ENCODE measurements at places on chromosomes 11 and 22. TPM values are rescaled to one million over a fixed set of nuclear protein-coding genes. Genes with fewer than 3 reads are reported as not detected.

NDUFS8 gene
- total RNA-seq: 271 TPM

PANX3 gene
- not detected for total RNA-seq

GRM5 gene
- not detected for total RNA-seq

TRIM66 gene
- 5.4 TPM for total RNA-seq

OLFML1 gene
- total RNA-seq: 10.8 TPM

DNA sequence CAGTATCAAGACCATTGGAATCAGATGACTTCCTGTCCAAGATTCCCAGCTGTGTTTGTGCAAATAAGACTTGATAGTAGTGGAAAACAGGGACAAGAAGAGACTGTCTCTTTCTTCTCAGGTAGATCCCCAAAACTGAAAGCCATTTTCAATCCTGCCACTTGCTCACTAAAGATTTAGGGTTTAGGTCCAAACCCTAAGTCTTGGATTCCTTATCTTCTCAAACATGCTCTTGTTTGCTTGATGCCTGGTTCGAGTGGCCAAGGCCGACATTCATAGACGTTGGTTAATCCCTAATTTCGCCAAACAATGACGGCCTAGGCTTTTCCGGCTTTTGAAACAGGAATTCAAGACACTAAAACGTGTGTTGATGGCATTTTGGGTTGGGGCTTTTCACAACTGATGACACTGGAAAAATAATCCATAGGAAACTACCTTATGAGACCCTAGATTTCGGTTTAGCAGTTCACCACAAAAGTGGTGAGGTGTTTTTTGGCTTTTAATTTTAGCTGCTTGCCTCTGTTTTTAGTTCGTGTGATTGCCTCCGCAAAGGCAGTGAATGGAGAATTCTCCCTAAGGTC lies 1.0 kb upstream of the GTPBP1 start:
- peak overlapping the region; percentile 36 for H3K4me3 ChIP-seq
- peak overlapping the region; percentile 86 for H3K27ac ChIP-seq
- no peaks in the 10 kb centered on the region for H3K36me3 ChIP-seq
- no peaks in the 10 kb centered on the region for H3K27me3 ChIP-seq

- peaks cover 25% of the 10 kb centered on the region for H3K4me1 ChIP-seq
- no peak overlapping the region for H3K27ac ChIP-seq
- DNase-seq: no peak
- no peak overlapping the region for H3K4me3 ChIP-seq
Observed at GRCh38 chr22:35568751-35569739, 28.4 kb downstream of the RASD2 start.

DNA sequence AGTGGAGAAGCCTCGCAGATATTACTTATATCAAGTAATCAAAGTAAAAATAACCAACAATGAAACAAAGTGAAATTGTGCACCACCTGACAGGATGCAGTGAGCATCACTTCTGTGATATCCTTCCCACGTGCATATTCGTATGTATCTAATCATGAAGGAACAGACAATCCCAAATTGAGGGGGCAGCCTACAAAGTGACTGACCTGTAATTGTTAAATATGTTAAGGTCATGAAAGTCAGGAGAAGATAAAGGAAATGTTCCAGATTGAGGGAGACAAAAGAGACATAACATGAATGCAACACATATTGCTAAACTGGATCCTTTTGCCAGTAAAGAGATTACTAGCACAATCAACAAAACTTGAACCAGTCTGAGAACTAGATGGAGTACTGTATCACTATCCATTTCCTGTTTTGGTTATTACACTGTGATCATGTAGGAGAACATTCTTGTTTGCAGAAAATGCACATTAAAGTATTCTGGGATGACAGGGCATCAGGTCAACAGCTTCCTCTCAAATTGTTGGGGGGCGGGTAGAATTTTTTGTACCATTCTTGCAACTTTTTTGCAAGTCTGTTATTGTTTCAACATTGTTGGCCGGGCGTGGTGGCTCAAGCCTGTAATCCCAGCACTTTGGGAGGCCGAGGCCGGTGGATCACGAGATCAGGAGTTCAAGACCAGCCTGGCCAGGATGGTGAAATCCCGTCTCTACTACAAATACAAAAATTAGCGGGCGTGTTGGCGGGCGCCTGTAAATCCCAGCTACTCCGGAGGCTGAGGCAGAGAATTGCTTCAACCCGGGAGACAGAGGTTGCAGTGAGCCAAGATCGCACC lies 2.0 kb downstream of the SBF2 start:
- peak overlapping the region; percentile 94 for H3K27ac ChIP-seq
- DNase-seq: no peak
- H3K36me3 ChIP-seq: peaks cover 8% of the 10 kb centered on the region
- H3K4me1 ChIP-seq: peaks cover 59% of the 10 kb centered on the region
- H3K27me3 ChIP-seq: no peaks in the 10 kb centered on the region

DNA sequence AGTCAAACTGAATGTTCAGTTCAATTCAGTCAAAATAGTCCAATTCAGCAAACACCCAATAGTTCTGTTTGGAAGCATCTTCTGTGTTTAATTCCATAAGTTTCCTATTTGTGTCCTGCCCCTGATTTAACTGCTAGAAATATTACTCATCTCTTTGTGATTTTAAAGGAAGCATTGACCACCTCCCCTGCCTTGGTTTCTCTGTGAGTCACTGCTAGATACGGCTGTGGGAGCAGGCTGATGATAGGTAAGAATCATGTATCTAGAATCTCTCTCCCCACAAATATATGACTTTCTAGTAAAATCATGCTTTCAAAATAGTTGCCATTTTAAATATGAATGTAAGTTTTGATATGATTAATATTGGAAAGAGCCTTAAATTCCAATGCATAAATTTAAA lies 888.5 kb downstream of the NTM start:
- no peak overlapping the region for H3K4me3 ChIP-seq
- no peak for DNase-seq
- H3K36me3 ChIP-seq: no peaks in the 10 kb centered on the region
- no peak overlapping the region for H3K27ac ChIP-seq

GRCh38 chr11:14374922-14375830 lies 16.2 kb upstream of the RRAS2 start:
- no peaks in the 10 kb centered on the region for H3K27me3 ChIP-seq
- H3K36me3 ChIP-seq: no peaks in the 10 kb centered on the region
- H3K4me3 ChIP-seq: no peak overlapping the region
- peak overlapping the region; percentile 49 for H3K27ac ChIP-seq

GRCh38 chr22:36350751-36351594 lies 36.8 kb downstream of the MYH9 start:
- H3K27me3 ChIP-seq: no peaks in the 10 kb centered on the region
- peaks cover 97% of the 10 kb centered on the region for H3K4me1 ChIP-seq
- peak overlapping the region; percentile 33 for H3K4me3 ChIP-seq
- H3K27ac ChIP-seq: peak overlapping the region; percentile 95

GRCh38 chr11:116431842-116432241 lies 340.9 kb downstream of the BUD13 start:
- H3K27me3 ChIP-seq: no peaks in the 10 kb centered on the region
- H3K36me3 ChIP-seq: no peaks in the 10 kb centered on the region
- peaks cover 16% of the 10 kb centered on the region for H3K4me1 ChIP-seq
- DNase-seq: no peak

DNA sequence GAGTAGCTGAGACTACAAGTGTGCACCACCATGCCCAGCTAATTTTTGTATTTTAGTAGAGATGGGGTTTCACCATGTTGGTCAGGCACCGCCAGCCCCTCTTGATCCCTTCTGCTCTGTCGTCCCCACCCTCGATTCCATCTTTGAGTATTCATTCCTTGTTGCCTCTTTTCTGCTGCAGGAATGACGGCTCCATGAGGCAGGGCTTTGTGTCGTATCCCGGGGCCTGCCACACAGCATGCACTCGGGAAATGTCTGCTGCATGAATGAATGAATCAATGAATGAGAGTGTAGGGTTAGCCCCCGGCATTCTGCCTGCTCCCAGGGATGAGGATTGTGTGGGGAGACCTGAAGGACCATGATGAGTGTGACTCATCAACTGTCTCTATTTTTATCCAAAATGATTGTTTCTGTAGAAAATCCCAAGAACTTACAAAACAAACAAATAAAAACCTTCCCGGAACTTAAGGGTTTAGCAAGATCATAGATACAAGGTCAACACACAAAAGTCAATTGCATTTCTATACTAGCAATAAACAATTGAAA lies 54.6 kb upstream of the SLC22A12 start:
- peaks cover 19% of the 10 kb centered on the region for H3K27me3 ChIP-seq
- no peak overlapping the region for H3K27ac ChIP-seq
- H3K4me3 ChIP-seq: no peak overlapping the region
- H3K36me3 ChIP-seq: no peaks in the 10 kb centered on the region
- DNase-seq: no peak
- H3K4me1 ChIP-seq: no peaks in the 10 kb centered on the region

DNA sequence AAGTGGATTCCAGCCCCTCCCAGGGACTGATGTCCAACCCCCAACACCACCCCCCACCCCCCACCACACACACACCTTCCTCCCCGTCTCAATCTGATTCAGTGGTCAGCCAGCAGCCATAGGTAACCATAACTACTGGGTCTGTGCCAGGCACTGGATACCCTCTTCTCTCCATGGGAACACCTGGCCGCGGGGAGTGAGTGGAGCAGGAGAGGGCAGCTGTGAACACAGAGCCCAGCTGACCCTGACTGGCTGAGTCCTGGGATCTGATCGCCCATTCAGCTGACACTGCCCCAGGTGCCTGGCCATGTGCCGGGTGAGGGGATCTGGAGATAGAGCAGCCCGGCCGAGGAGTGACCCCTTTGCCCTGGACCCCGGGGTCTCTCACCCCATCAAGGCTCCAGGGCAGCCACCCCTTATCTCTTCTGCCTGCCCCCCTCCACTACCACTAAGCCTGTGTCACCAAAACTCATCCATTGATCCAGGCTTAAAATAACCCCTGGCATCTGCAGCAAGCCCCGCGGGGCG lies 2.6 kb upstream of the SHISA8 start:
- H3K27ac ChIP-seq: no peak overlapping the region
- H3K36me3 ChIP-seq: no peaks in the 10 kb centered on the region
- no peak overlapping the region for H3K4me3 ChIP-seq
- H3K4me1 ChIP-seq: peaks cover 38% of the 10 kb centered on the region
- no peak for DNase-seq

GRCh38 chr22:40107851-40108378 lies 69.8 kb upstream of the TNRC6B start:
- H3K27me3 ChIP-seq: no peaks in the 10 kb centered on the region
- no peak for DNase-seq
- peaks cover 42% of the 10 kb centered on the region for H3K4me1 ChIP-seq
- no peaks in the 10 kb centered on the region for H3K36me3 ChIP-seq

- H3K27ac ChIP-seq: no peak overlapping the region
- peaks cover 84% of the 10 kb centered on the region for H3K36me3 ChIP-seq
- peaks cover 10% of the 10 kb centered on the region for H3K4me1 ChIP-seq
Observed at GRCh38 chr22:17145021-17145680, 13.9 kb downstream of the HDHD5 start.

DNA sequence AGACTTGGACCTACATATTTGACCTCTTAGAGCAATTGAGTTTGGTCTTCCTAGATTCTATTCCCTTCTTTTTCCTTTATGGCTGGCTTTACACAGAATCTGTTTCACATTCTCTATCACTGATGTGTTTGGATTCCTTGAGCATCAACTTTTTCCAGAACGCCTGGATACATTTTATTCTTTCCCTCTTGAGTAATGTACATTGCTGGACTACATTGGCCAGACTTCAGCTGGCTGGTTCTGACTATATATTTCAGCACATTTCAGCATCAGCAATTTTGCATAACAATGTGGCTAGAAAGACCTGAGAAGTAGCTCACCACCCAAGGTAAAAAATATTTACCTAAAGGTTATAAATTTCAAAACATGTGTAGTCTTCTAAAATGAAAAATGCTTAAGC lies 2198.2 kb upstream of the RAG2 start:
- H3K36me3 ChIP-seq: no peaks in the 10 kb centered on the region
- H3K4me1 ChIP-seq: no peaks in the 10 kb centered on the region
- no peak overlapping the region for H3K4me3 ChIP-seq
- H3K27me3 ChIP-seq: no peaks in the 10 kb centered on the region
- no peak for DNase-seq

DNA sequence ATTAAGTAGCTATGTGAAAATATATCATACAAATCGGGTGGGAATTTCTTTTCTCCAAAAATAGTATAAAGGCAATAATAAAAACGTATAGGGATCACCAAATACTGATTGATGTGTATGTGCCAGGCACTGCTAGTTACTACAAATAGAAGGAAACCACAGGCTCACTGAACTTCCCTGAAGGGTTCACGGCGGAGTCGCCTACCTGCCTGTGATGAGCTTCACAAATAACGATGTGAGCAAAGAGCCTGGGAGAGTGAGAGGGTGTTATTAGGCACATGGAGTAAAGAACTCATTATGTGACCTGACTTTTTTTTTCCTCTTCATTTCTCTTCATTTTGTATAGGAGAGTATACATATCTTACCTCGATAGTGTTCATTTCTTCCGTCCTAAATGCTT lies 36.0 kb upstream of the L3MBTL2 start:
- no peaks in the 10 kb centered on the region for H3K27me3 ChIP-seq
- no peak overlapping the region for H3K4me3 ChIP-seq
- peaks cover 90% of the 10 kb centered on the region for H3K36me3 ChIP-seq

- no peaks in the 10 kb centered on the region for H3K36me3 ChIP-seq
- no peak for DNase-seq
- no peaks in the 10 kb centered on the region for H3K4me1 ChIP-seq
Observed at GRCh38 chr11:13091373-13091772, 82.3 kb downstream of the RASSF10 start.

GRCh38 chr22:23151827-23152226 lies 6.5 kb downstream of the RAB36 start:
- no peak overlapping the region for H3K27ac ChIP-seq
- no peaks in the 10 kb centered on the region for H3K27me3 ChIP-seq
- H3K36me3 ChIP-seq: no peaks in the 10 kb centered on the region
- no peak overlapping the region for H3K4me3 ChIP-seq
- no peak for DNase-seq

GRCh38 chr11:115550291-115551059 lies 46.3 kb upstream of the CADM1 start:
- no peaks in the 10 kb centered on the region for H3K36me3 ChIP-seq
- H3K27me3 ChIP-seq: no peaks in the 10 kb centered on the region
- H3K4me3 ChIP-seq: no peak overlapping the region
- H3K27ac ChIP-seq: no peak overlapping the region
- H3K4me1 ChIP-seq: no peaks in the 10 kb centered on the region
- no peak for DNase-seq

GRCh38 chr11:61609000-61609979 lies 28.4 kb upstream of the SYT7 start:
- no peaks in the 10 kb centered on the region for H3K4me1 ChIP-seq
- DNase-seq: no peak
- no peak overlapping the region for H3K27ac ChIP-seq
- no peaks in the 10 kb centered on the region for H3K36me3 ChIP-seq
- no peaks in the 10 kb centered on the region for H3K27me3 ChIP-seq
